ENCODE measurements at places on chromosomes 4 and X. TPM values are rescaled to one million over a fixed set of nuclear protein-coding genes. Genes with fewer than 3 reads are reported as not detected.

Gene NSUN7
- 11.0 TPM for total RNA-seq

Gene ADH1A
- total RNA-seq: not detected

Gene XAGE2
- not detected for total RNA-seq

Gene F8A2
- not detected for total RNA-seq

Gene MPP1
- 20.0 TPM for total RNA-seq

Gene NEUROG2
- total RNA-seq: 36.7 TPM

Gene SLIT2
- total RNA-seq: 11.0 TPM

Gene ZNF827
- 21.2 TPM for total RNA-seq

Gene ANAPC10
- 29.3 TPM for total RNA-seq

Gene SOWAHD
- total RNA-seq: 0.82 TPM

Gene PDZD4
- 165 TPM for total RNA-seq

GRCh38 chrX:110407910-110408545 lies 49.4 kb downstream of the RTL9 start:
- peak; percentile 35 for DNase-seq

- DNase-seq: no peak
Observed at GRCh38 chr4:98627531-98628257, 30.7 kb downstream of the TSPAN5 start.

GRCh38 chr4:121771869-121772268 lies 6.9 kb upstream of the SMIM43 start:
- no peak for DNase-seq

DNA sequence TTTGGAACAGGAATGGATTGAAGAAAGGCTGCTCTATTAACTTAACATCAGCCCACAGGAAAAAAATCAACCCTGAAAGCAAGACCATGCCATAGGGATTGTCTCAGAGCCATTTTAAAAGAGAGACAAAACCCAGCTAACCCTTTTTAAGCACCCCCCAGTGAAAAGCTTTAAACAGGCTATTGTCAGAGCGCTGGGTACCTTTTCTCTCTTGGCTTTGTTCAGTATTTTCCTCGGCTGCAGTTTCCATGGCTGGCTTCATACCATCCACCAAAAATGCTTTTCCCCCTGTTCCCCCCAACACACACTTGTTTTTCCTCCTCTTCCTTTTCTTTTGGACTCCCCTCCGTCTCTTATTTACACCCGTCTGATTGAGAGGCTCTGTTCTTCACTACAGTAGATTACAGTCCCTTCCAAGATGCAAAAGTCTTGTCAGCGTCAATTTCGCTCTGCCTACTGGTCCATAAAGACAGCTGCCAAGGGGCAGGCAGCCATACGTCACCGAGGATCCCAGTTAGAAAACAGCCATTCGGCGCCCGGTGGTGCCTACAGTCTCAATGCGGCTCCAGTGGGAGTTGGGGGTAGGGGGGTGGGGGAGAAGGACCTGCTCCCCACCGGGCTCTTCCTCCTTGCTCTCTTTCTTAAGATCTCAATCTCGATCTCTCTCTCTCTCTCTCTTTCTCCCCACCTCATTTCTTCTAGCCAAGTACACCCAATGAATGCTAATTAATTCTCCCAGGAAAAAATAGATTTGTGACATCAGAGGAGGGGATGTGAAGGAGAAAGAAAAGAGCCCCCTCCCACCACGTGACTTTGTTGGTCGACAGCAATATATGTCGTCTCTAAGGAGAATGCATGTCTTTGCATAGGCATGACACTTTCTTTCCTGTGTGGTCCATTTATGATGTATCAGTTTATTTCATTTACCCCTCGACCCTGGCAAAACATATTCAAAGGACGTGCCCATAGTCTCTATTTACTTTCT lies at the start of gene GPM6B:
Gene GPM6B (minus strand): TSS at position 451 of the 985 bp plus-strand sequence. CDS start 189 bp downstream, at position 262.
- no peak for DNase-seq

DNA sequence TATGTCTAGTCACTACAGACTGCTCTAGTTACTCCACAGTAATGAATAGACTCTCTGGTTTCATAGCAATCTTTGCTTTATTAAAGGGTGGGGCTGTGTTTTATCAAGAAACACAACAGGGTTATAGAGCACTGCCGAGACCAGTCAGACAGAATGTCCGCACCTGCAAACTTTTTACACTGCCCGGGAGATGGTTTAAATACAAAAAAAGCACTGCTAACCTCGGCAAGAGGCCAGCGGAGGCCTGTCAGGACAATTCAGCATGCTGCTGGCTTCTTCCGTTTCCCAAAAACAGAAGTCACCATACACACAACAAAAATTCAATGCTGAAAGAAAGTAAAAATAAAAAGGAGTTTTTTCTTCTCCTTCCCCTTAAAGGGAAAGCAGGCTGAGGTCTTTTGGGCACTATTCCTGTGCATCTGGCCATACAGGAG lies 67.4 kb downstream of the IRF2 start:
- no peak for DNase-seq

GRCh38 chr4:68369142-68369805 lies 19.4 kb upstream of the YTHDC1 start:
- DNase-seq: no peak

DNA sequence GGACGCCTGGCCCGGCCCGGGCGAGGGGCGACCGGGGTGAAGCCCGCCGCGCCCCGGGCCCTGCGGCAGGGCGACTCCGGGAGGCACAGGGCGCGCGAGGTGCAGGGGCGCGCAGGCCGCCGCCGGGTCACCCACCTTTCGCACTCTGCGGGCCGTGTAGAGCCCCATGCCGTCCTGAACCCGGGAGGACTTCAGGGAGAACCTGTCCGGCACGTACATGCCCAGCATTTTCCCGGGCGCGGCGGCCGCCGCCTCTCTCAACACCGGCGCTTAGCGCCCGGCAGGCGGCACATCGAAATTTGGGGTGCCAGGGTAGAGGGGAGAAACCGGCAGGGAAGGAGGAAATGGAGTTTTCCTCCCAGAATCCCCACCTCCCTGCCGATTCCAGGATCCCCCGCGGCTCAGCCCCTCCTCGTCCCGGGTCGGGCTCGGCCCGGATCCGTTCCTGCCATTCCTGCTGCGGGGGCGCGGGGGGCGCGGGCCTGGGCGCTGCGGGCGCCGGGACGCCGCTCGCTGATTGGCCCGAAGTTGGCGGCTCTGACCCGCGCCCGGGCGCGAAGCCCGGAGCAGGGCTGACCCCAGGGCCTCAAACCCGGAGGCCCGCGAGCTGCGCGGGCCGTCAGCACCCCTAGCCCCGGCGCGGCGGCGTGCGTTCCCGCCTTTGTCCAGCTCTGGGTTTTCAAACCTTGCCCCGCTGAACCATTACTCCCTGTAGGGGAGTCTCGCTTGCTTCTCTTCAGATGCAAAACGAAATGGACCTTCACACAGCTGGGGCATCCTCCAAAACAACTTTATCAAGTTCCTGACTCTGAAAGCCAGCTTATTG lies at the start of gene PRDM5:
Gene PRDM5 (minus strand): TSS at position 346 of the 826 bp plus-strand sequence. CDS start 118 bp downstream, at position 228.
- DNase-seq: peak; percentile 54

GRCh38 chr4:86357608-86358007 lies 2.2 kb downstream of the MAPK10 start:
- DNase-seq: no peak

- no peak for DNase-seq
Observed at GRCh38 chr4:98945297-98945850, 16.4 kb upstream of the EIF4E start.

DNA sequence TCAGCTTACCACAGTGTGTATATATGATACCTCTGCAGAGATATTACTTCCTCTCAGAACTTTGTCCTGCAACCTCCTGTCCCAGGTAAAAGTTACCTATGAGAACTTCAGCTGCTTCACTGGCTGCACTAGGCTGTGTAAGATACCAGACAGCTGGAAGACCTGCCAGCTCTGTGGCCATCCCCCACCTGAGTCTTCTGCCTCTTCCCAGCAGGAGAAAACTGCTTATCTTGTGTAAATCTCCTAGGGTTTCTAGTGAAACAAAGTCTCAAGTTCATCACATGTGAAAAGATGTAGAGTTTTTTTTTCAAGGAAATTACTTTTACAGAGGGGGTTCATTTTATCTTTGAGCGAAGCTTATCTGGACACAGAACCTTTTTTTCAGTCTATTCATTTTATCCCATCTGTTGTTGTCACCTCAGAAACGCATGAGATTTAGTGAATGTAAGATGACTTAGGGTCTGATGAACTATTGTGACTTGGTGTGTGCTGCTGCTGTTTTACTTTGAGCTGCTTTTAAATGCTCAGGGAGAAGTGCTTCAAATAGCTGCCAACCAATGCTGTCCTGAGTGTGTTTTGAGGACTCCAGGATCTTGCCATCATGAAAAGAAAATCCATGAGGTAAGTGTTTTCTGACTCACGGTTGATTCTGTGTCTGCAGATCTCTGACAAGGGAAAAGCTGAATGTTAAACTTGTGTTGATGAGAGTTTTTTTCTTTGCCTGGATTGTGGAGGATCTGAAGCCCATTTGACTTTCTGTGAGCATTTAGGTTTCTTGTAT lies 187.8 kb downstream of the FRAS1 start:
- no peak for DNase-seq

GRCh38 chr4:14059006-14059405 lies 431.5 kb upstream of the BOD1L1 start:
- no peak for DNase-seq

- peak; percentile 9 for DNase-seq
Observed at GRCh38 chr4:113684534-113685091, 76.9 kb downstream of the CAMK2D start.

GRCh38 chr4:1354136-1354982 lies 7.4 kb downstream of the UVSSA start:
- DNase-seq: no peak

DNA sequence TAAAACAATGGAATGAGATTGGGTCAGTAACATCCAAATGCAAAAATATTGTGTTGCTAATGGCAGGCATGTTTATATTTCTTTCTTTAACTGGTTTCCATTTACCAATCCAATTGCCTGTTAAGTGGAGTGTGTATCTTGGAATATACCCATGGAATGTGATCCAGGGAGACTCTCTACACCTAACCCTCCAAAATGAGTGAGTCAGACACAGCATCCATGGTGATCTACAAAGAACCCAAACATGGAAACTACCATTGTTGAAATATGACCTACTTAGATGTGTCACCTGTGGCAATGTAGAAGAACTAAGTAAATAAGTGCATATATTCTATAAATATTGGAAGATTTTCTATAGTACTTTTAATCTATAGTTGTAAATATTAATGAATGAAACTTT lies 110.3 kb downstream of the AREG start:
- no peak for DNase-seq

DNA sequence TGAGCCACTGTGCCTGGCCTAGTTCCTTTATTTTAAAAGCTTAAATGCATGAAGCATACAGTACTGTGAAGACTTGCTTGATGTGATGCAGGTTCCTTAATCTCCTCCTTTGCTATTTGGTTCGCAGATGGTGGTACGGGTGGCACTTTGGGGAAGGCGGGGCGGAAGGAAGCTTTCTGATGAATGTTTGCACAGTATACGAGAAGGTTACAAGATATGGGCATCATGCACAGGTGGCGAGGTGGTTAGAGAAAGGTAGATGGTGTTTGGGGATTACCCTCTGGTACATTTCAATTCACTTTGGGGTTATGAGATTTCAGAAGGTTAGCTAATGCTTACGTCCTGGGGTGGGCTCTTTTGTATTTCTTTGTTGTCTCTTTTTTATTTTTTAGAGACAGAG lies 17.2 kb downstream of the RHOH start:
- no peak for DNase-seq

DNA sequence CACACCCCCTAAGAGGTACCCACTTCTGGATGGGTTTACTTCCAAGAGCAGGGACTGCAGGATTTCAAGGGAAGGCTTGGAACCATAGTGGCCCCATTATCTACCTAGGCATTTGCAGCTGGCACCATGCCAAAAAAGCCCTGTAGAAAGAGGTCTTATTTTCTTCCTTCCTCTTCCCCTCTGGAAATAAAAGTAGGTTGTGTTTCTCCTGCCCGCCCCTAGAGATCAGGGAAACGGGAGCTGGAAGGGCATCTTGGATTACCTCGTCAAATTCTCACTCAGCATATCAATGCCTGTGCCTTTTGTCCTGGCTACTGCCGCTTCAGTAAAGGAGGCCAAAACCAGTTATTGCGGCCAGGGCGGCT lies 1.6 kb downstream of the SCD5 start:
- DNase-seq: no peak

- no peak for DNase-seq
Observed at GRCh38 chr4:150769845-150770244, 187.9 kb downstream of the MAB21L2 start.

- no peak for DNase-seq
Observed at GRCh38 chr4:3404546-3404945, 37.2 kb upstream of the HGFAC start.
